Skin of body (tissue), 3 donors: ENCODE measurements at places on chromosomes 4 and X. TPM values are rescaled to one million over a fixed set of nuclear protein-coding genes. Genes with fewer than 3 reads are reported as not detected.

The NBDY gene
- 5.5 TPM for total RNA-seq

GRCh38 chr4:722851-723360 lies 17.3 kb downstream of the PCGF3 start:
- no peak for DNase-seq

GRCh38 chr4:11566444-11567022 lies 137.8 kb upstream of the HS3ST1 start:
- no peak for DNase-seq

- no peak for DNase-seq
Measured at GRCh38 chrX:97682991-97683840, 799.5 kb downstream of the RPA4 start.

DNA sequence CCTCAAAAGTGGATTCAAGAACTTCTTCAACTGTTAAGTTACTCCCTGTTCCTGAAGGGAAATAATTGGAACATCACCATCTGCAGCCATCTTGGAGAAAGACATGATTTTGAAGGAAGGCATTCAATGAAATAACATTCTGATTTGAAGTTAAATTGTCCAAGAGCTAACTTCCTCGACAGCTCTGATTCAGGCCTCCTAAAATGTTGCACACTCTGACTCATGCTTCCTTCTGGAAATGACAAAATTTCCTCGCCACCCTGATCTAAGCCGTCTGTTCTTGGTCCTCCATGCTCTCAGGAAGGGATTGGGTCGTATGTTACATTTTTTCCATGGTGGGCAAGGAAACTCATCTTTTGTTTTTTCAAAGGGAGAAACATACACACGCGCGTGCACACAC lies 496.9 kb upstream of the DIPK2B start:
- peak; percentile 0 for DNase-seq
